ENCODE measurements at places on chromosomes 11 and 22. TPM values are rescaled to one million over a fixed set of nuclear protein-coding genes. Genes with fewer than 3 reads are reported as not detected.

DNA sequence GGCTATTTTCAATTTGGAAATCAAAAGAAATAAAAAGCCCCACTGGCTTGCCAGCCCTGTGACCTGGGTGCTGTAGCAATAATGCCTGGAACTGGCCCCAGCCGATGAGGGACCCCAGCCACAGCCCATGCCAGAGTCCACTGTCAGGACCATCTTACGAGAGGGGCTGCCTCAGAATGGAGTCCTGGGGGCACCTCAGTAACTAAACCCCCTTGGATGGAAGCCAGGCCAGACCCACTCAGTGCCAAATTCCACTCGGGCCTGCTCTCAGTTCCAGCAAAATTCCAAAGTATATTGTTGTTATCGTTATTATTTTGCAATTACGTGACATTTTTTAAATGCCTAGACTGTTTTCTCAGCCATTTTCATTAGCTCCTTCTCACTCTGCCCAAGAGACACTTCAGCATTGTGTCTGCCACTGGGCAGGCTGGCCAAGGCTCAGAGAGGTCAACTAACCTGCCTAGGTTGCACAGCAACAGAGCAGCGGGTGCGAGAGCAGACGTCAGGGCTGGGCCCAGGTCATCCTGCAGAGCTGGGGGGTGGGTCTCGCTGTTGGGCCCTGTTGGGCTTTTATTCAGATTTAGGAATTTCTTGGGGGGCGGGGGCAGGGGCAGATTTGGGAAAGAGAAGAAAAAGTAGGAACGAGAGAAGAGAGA is 19.5 kb downstream of the CDKN1C start:
- no peak overlapping the region for H3K4me3 ChIP-seq
- peaks cover 23% of the 10 kb centered on the region for H3K4me1 ChIP-seq
- DNase-seq = no peak
- H3K27ac ChIP-seq = no peak overlapping the region
- no peaks in the 10 kb centered on the region for H3K36me3 ChIP-seq

DNA sequence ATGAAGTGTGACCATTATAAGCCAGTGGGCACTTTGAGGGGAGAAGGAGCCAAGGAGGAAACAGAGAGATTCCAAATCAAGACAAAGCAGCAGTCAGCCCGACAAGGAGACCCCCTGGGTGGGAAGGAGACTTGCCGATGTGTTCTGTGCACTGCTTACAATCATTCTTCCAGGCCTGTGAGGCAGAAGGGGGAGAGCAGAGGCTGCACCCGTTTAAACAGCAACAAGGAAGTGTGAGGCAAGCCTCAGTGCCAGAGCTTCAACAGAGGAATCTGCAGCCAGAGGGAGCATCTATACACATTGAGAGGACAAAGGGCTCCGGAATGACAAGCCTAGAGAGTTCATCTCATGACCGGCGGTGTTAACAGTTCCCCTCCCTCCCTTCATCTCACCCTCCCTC is 121.1 kb downstream of the NXPE2 start:
- no peak overlapping the region for H3K27ac ChIP-seq
- peaks cover 3% of the 10 kb centered on the region for H3K4me1 ChIP-seq
- H3K36me3 ChIP-seq = no peaks in the 10 kb centered on the region
- DNase-seq = no peak
- H3K4me3 ChIP-seq = no peak overlapping the region

The OR52I2 gene
- total RNA-seq = not detected

GRCh38 chr22:30276039-30276438 is 9.4 kb upstream of the OSM start:
- H3K27me3 ChIP-seq = no peaks in the 10 kb centered on the region
- no peak overlapping the region for H3K4me3 ChIP-seq
- H3K36me3 ChIP-seq = no peaks in the 10 kb centered on the region
- no peak overlapping the region for H3K27ac ChIP-seq
- no peak for DNase-seq
- H3K4me1 ChIP-seq = peaks cover 9% of the 10 kb centered on the region

GRCh38 chr22:37716708-37717107 is 19.9 kb downstream of the TRIOBP start:
- no peak for DNase-seq
- H3K27ac ChIP-seq = no peak overlapping the region
- H3K36me3 ChIP-seq = no peaks in the 10 kb centered on the region
- H3K27me3 ChIP-seq = no peaks in the 10 kb centered on the region
- H3K4me1 ChIP-seq = no peaks in the 10 kb centered on the region
- H3K4me3 ChIP-seq = no peak overlapping the region

DNA sequence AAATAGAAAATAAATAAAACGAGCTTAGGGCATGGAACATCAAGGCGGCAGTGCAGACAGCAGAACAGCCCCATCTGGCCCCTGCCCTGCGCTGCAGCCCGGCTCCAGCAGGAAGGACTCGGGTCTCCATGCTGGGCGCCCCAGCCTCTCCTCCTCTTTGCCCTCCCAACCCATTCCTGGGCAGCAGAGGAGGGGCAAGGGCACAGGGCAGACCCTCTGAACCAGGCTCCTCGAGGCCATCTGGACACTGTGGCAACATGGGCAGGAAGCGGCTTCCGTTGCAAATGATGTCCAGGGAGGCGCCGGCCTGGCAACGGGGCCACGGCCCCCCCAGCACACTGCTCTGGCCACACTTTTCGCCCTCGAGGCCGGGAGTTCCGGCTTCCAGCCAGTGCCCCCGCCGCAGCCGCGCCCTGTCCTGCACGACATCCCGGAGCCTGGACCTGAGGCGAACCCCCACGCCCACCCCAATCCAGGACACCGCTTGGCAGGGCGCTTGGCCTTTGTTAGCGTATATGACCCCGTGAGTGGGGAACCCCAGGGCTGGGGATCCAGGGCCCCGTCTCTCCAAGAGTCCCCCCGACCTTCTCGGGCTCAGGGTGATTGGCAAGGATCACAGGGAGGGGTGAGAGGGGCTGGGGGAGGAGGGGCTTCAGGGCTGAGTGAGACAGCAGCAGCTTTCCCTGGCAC is 192.1 kb downstream of the IGLL1 start:
- no peak overlapping the region for H3K27ac ChIP-seq
- no peak overlapping the region for H3K4me3 ChIP-seq
- no peaks in the 10 kb centered on the region for H3K36me3 ChIP-seq
- no peak for DNase-seq
- H3K27me3 ChIP-seq = no peaks in the 10 kb centered on the region

- DNase-seq = no peak
- H3K27ac ChIP-seq = no peak overlapping the region
- no peaks in the 10 kb centered on the region for H3K27me3 ChIP-seq
- H3K4me1 ChIP-seq = peaks cover 27% of the 10 kb centered on the region
- no peaks in the 10 kb centered on the region for H3K36me3 ChIP-seq
- no peak overlapping the region for H3K4me3 ChIP-seq
These were observed 9.0 kb downstream of the PKNOX2 start for GRCh38 chr11:125173556-125173955.

The PHRF1 gene
- 24.5 TPM for total RNA-seq

GRCh38 chr11:82767123-82767522 is 33.5 kb upstream of the FAM181B start:
- H3K36me3 ChIP-seq = no peaks in the 10 kb centered on the region
- H3K27ac ChIP-seq = no peak overlapping the region
- no peak for DNase-seq
- H3K4me1 ChIP-seq = no peaks in the 10 kb centered on the region
- H3K4me3 ChIP-seq = no peak overlapping the region

DNA sequence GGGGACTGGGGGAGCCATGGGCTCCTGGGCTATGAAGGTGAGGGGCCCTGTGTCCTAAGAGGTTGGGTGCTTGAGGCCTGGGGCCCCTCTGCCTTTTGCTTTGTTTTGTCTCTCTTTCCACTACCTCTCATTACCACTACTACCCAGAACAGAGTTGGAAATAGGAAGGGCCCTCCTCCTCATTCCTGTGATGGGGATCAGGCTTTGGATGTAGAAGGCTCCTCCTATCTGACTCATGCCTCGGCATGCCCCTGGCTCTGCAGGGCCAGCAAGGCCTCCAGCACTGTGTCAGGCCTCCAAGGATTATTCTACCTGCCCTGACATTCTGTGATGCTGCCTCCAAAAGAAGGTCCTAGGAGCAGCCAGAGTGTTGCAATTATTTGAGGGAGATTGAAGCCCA is 766 bp downstream of the IZUMO1R start:
- DNase-seq = peak; percentile 55
- H3K27me3 ChIP-seq = no peaks in the 10 kb centered on the region
- H3K4me3 ChIP-seq = no peak overlapping the region

DNA sequence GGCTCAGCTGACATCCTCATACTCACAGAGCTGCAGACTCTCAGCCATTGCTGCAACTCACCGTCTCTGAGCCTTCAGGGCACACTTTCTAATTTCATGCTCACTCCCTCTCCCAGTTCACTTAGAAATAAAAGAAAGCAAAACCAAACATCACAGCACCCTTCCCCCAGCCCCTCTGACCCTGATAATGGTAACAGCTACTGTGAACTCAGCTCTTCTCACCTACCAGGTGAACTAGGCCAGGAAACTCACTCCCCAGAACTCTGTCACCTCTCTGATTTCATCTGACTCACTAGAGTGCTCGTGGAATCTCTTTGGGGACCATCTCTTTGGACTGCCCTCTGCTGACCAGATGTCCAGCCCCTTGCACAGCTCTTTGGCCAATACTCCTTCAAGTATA is 14.5 kb upstream of the PARVA start:
- peaks cover 8% of the 10 kb centered on the region for H3K4me1 ChIP-seq
- H3K27me3 ChIP-seq = no peaks in the 10 kb centered on the region
- H3K27ac ChIP-seq = no peak overlapping the region
- H3K36me3 ChIP-seq = no peaks in the 10 kb centered on the region

GRCh38 chr11:40080434-40080833 is 1379.0 kb downstream of the LRRC4C start:
- no peaks in the 10 kb centered on the region for H3K27me3 ChIP-seq
- no peaks in the 10 kb centered on the region for H3K36me3 ChIP-seq
- H3K4me1 ChIP-seq = no peaks in the 10 kb centered on the region
- H3K27ac ChIP-seq = no peak overlapping the region
- H3K4me3 ChIP-seq = no peak overlapping the region

DNA sequence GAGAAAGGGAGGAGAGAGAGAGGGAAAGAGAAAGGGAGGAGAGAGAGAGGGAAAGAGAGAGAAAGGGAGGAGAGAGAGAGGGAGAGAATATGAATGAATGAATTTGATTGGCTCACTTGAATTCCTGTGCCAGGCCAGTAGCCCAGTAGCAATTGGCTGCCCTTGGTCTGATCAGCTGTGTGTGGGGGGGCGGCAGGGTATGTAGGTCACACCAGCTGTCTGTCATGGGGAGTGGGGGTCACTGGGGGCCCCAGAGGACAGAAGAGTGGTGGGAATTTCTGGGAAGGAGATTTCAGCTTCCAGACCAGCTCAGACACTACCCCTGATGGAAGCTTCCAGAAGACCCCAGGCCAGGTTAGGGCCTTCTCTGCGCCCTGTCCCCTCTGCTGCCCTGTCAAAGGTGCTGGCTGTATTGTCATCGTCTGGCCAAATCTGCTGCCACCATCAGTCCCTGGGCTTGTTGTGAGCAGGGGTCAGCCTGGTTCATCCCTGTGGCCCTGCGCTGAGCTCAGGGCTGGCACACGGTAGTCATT is 21.1 kb downstream of the MPPED1 start:
- no peaks in the 10 kb centered on the region for H3K4me1 ChIP-seq
- H3K4me3 ChIP-seq = no peak overlapping the region
- H3K27me3 ChIP-seq = no peaks in the 10 kb centered on the region
- no peaks in the 10 kb centered on the region for H3K36me3 ChIP-seq

- H3K4me1 ChIP-seq = no peaks in the 10 kb centered on the region
- no peak overlapping the region for H3K27ac ChIP-seq
- H3K27me3 ChIP-seq = peaks cover 25% of the 10 kb centered on the region
- no peaks in the 10 kb centered on the region for H3K36me3 ChIP-seq
- DNase-seq = no peak
These were observed 262.8 kb downstream of the BRD1 start for GRCh38 chr22:49564666-49565515.

- H3K4me3 ChIP-seq = peak within 1 kb of the TSS; percentile 60
- H3K27ac ChIP-seq = peak within 1 kb of the TSS; percentile 93
- H3K36me3 ChIP-seq = peaks cover 21% of the 10 kb centered on the region
- H3K27me3 ChIP-seq = no peaks in the 10 kb centered on the region
These were observed at the start of gene LGALS1 for GRCh38 chr22:37674951-37675929. LGALS1 (plus strand) TSS chr22:37675636; CDS start chr22:37675703, 67 bp downstream.

- no peak overlapping the region for H3K27ac ChIP-seq
- DNase-seq = no peak
- no peaks in the 10 kb centered on the region for H3K4me1 ChIP-seq
- H3K4me3 ChIP-seq = no peak overlapping the region
- no peaks in the 10 kb centered on the region for H3K27me3 ChIP-seq
- no peaks in the 10 kb centered on the region for H3K36me3 ChIP-seq
These were observed 62.3 kb upstream of the ANO5 start for GRCh38 chr11:22130462-22131053.

All from esophagus muscularis mucosa (tissue), 4 donors.